ENCODE measurements at places on chromosomes 5 and 9.

DNA sequence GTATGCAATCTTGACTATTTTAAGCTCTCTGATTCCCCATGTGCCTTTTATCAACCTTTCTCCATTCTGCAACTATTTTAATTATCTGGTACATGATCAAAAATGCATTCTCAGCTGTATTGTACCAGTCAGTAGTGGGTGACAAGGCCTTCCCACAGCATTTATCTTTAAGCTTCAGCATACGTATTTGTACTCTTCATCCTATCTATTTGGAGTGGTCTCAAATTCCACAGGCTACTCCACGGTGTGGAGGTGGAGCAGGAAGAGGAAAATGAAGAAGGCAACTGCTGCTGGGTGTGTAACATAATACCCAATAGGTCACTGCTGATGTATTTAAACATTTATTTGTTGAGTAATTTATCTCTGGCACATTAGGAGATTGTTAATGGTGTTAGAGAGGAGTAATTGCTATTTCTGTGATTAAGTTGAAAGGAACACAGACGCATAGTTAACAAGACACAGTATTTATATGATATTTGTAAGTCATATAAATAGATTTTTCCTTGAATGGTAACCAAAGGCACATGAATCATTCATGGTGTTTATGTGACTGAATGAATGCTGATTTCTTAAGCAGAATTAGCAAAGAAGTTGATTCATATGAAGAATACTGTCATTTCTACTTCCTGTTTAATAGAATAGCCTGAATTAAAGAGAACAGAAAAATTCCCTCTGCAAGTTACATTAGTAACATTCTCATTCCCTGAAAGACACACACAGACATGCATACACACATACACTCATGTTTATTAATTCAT lies 153.8 kb upstream of the NR3C1 start:
- no peak for DNase-seq
- no peaks in the 10 kb centered on the region for H3K36me3 ChIP-seq
- H3K27me3 ChIP-seq, result no peaks in the 10 kb centered on the region
- peaks cover 33% of the 10 kb centered on the region for H3K4me1 ChIP-seq
- no peak overlapping the region for H3K4me3 ChIP-seq

GRCh38 chr5:68710514-68710913 lies 383.3 kb upstream of the SLC30A5 start:
- no peak overlapping the region for H3K4me3 ChIP-seq
- H3K4me1 ChIP-seq, result no peaks in the 10 kb centered on the region
- H3K27ac ChIP-seq, result no peak overlapping the region

DNA sequence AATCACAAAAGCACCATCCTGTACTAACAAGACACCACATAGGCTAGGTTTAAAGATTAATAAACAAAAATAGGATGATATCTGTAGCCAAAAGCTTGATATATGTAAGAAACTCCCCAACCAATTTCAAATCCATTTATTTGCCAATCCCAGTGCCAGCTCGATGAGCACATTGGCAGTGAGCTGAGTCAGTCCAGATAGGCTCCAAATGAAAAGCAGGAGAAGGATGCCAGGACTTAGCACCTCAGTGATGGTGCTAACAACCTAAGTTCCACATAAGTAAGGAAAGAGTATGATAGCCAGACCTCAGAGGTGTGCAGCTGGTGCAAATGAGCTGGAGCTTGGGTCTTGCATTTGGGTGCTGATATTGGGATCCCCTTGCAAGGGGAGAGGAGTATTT lies 158.1 kb downstream of the SIL1 start:
- no peak for DNase-seq
- H3K36me3 ChIP-seq, result no peaks in the 10 kb centered on the region

DNA sequence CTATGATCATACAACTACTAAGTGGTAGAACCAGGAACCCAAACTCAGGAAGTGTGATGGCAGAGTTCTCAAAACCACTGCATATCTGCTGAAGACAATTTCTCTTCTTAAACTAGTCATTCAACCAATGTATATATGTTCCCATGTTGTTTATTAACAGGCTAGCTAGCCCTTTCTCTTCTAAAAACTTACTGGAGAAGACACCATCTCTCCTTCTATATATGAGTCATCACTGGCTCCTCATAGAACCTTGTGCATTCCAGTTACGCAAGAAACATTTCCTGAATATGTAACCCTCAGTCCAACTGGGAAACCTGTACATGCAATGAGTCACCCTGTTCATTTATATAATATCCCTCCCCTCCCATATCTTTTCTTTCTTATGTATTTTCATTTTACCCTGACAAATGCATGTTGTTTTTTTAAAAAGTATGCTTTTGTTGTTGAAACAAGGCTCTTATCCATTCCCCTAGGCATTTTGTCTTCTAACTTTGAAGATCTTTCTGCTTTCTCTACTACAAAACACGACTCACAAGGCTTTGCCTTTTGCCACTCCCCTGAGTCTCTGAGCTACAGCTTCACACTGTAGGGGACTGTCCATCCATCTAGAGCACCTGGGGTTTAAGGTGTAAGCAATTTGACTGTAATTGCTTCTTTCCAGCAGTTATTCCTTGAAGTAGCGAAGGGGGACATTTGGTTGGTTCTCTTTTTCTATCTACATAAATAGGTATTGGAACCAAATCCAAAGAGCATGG lies 119.5 kb downstream of the ANXA1 start:
- no peak overlapping the region for H3K4me3 ChIP-seq
- peaks cover 12% of the 10 kb centered on the region for H3K4me1 ChIP-seq
- peak overlapping the region; percentile 52 for H3K27ac ChIP-seq
- DNase-seq, result no peak

GRCh38 chr9:123658792-123659191 lies 271.1 kb downstream of the DENND1A start:
- no peaks in the 10 kb centered on the region for H3K4me1 ChIP-seq
- no peaks in the 10 kb centered on the region for H3K27me3 ChIP-seq
- no peak overlapping the region for H3K27ac ChIP-seq
- 0 out of 2 replicates have a peak, but pooled peaks cover 5% of the 10 kb centered on the region for H3K36me3 ChIP-seq

DNA sequence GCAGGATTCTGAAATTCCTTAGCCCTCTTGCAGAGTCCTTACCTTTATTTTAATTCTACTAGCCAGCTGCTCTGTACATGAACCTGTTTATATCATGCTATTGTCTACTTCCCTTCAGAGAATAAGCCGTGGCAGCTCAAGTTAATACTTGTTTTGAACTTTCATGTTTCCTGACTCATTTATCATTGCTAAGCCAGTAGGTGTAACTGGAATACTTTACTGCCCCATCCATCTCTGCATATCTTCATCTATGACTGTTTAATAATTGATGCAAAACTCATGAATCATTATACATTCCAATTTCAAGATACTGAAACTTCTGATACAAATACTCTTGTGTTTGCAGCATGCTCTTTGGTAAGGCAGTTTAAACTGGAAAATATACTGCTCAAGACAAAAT lies 174.7 kb downstream of the PPP2R2B start:
- no peak for DNase-seq
- H3K4me1 ChIP-seq, result peaks cover 29% of the 10 kb centered on the region
- H3K27me3 ChIP-seq, result no peaks in the 10 kb centered on the region
- H3K27ac ChIP-seq, result peak overlapping the region; percentile 90
- no peak overlapping the region for H3K4me3 ChIP-seq
- no peaks in the 10 kb centered on the region for H3K36me3 ChIP-seq

DNA sequence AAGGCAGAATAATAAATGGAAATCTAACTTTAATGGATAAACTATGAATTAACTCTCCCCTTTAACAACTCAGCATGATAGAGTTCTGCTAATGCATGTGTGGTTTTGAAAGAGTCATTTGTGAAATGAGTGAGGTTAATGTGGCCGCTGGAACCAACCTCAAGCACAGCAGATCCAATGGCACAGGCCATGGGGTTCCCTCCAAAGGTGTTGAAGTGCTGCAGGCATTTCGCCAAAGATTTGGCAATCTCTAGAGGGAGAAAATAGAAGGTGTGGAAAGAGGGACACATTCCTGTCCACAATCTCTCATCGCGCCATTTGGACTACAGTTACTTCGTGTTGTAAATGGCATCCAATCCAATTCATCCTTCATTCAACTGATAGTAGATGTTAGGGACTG lies 35.0 kb downstream of the AGXT2 start:
- H3K27me3 ChIP-seq, result no peaks in the 10 kb centered on the region
- no peaks in the 10 kb centered on the region for H3K36me3 ChIP-seq
- DNase-seq, result no peak
- H3K4me1 ChIP-seq, result no peaks in the 10 kb centered on the region

DNA sequence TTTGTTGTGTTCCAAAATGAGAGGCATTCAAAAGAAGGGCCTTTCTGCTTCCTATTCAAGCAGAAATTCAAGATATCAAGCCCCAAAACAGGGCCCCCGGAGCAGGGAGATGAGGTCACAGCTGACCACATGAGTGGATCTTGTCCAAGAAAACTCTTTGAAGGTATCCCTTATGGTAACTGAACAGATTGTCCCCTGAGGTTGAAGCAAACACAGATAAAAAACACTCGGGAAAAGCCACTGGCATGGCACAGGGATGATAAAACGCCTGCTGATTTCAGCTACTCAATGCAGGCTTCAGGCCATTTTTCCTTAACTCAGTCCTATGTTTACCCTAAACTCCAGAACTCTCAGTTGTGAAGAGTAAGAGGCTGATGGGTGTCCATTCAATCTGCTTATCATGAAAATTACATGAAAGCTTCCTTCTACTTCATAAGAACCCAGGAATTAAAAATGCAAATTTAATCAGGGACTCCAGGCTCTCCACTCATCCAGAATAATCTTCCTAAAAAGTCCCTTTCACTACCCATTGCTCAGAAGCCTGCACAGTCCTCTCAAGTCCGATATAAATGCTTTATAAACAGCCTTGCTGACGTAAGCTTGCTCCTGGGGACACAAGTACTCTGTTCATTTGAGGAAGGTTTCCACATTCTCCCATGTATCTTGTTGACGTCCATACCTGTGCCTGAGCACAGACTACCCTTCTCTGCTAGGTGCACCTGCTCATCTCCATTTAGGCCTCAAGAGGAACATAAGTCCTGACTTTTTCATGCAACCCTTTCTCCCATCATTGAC lies 35.9 kb upstream of the SLC1A3 start:
- H3K27ac ChIP-seq, result no peak overlapping the region
- H3K4me3 ChIP-seq, result no peak overlapping the region
- peaks cover 27% of the 10 kb centered on the region for H3K4me1 ChIP-seq
- H3K27me3 ChIP-seq, result no peaks in the 10 kb centered on the region

DNA sequence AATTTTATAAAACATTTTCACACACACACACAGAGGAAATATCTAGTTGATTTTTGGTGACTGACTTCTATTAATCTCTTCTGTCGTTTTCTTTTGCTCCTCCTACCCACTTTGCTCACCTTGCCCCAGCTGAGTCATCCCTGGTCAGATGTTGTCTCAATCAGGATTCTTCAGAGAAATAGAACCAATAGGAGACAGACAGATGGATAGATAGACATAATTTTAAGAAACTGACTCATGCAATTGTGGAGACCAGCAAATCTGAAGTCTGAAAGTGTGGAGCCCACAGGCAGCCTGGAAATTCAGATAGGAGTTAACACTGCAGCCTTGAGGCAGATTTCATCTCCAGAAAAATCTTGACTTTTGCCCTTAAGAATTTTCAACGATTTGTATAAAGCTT lies 37.0 kb upstream of the PIK3R1 start:
- H3K27ac ChIP-seq, result peak overlapping the region; percentile 27
- peaks cover 4% of the 10 kb centered on the region for H3K4me1 ChIP-seq
- H3K36me3 ChIP-seq, result no peaks in the 10 kb centered on the region
- no peak overlapping the region for H3K4me3 ChIP-seq
- H3K27me3 ChIP-seq, result no peaks in the 10 kb centered on the region

GRCh38 chr5:172479034-172479783 lies 24.9 kb upstream of the SH3PXD2B start:
- no peaks in the 10 kb centered on the region for H3K27me3 ChIP-seq
- H3K36me3 ChIP-seq, result no peaks in the 10 kb centered on the region
- no peak overlapping the region for H3K4me3 ChIP-seq
- no peak for DNase-seq

DNA sequence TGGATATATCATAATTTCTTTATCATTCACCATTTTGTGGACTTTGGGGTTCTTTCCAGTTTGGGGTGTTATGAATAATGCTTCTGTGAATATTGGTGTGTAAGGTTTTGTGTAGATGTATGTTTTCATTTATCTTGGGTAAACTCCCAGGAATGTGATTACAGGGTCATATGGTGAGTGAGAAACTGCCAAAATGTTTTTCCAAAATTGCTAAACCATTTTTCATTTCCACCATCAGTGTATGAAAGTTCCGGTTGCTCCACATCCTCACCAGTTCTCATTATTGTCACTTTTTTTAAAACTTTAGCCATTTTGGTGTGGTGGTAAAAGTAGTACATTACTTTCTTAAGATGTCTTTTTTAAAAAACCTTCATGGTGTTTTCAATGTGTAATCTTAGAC lies 152.9 kb downstream of the NIPBL start:
- no peak overlapping the region for H3K4me3 ChIP-seq
- no peaks in the 10 kb centered on the region for H3K4me1 ChIP-seq
- no peaks in the 10 kb centered on the region for H3K27me3 ChIP-seq
- DNase-seq, result no peak

DNA sequence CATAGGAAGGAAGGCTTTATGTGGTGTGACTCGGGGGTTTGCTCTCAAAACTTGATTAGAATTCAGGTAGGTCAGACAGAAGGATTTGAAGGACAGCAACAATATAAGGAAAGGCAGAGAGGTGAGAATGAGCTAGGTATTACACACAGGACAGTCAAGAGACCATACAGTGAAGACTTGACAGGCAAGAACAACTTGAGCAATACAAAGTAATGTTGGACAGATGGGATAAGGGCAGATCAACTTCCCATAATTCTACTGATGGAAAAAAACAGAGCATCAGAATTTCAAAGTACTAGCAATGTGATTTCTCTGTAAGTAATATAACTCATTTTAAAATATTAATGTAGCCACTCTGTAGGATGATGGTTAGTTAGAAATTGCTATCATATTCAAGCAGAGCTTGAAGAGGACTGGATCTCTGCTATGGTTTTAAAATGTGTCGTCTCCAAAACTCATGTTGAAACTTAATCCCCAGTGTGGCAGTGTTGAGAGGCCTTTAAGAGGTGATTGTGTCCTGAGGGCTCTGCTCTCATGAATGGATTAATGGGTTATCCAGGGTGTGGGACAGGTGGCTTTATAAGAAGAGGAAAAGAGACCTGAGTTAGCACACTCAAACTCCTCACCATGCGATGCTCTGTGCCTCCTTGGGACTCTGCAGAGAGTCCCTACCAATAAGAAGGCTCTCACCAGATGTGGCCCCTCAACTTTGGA lies 22.4 kb upstream of the HOMER1 start:
- H3K36me3 ChIP-seq, result no peaks in the 10 kb centered on the region
- H3K4me1 ChIP-seq, result no peaks in the 10 kb centered on the region
- DNase-seq, result no peak
- no peaks in the 10 kb centered on the region for H3K27me3 ChIP-seq
- no peak overlapping the region for H3K27ac ChIP-seq

DNA sequence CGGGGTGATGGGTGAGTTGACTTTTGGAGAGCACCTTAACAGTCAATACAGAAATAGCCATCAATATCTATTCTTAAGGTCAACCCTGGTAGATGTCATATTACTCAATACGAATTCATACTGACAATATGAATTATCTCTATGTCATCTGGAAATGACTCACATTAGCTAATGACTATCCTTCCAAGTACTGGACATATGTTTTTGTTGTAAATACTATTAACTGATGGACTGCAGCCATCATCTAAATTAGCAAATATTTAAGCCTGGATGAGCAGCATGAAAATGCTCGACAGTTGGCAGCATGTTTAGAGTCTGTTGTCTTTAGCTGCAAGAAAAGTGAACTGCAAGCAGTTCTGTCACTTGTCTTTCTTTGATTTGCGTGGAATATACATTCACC lies 19.6 kb upstream of the ISOC1 start:
- H3K27ac ChIP-seq, result no peak overlapping the region
- no peaks in the 10 kb centered on the region for H3K36me3 ChIP-seq
- peaks cover 6% of the 10 kb centered on the region for H3K27me3 ChIP-seq
- no peak for DNase-seq

GRCh38 chr9:89498852-89499480 lies 1.1 kb upstream of the SEMA4D start:
- H3K27me3 ChIP-seq, result no peaks in the 10 kb centered on the region
- H3K4me1 ChIP-seq, result no peaks in the 10 kb centered on the region
- H3K36me3 ChIP-seq, result no peaks in the 10 kb centered on the region

Data from RWPE2 (cell line).